ENCODE measurements at places on chromosomes 16 and 17.

GRCh38 chr17:8611137-8611536 lies 19.4 kb downstream of the MYH10 start:
- DNase-seq: no peak

GRCh38 chr17:72169823-72170222 lies 49.0 kb downstream of the SOX9 start:
- DNase-seq: no peak

GRCh38 chr17:80762076-80762475 lies 217.4 kb downstream of the RPTOR start:
- no peak for DNase-seq

DNA sequence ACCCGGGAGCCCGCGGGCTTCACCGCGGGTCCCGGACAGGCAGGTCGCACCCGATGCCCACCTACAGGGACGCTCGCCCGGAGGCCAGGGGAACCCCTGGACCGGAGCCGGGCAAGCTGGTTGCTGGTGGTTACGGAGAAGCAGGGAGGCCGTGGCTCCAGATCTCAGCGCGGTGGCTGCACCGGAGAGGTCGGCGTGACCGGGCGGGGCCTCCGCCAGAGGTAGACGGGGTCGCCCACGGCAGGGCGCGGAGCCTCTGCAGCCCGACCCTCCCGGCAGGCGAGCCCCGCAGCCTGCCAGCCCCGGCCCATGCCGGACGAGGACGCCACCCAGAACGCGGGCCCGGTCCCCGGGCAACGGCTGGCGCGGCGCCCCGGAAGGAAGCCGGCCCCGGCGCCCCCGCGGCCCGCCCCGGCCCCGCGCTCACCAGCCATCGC lies 341 bp downstream of the PCYT2 start:
- DNase-seq: no peak

DNA sequence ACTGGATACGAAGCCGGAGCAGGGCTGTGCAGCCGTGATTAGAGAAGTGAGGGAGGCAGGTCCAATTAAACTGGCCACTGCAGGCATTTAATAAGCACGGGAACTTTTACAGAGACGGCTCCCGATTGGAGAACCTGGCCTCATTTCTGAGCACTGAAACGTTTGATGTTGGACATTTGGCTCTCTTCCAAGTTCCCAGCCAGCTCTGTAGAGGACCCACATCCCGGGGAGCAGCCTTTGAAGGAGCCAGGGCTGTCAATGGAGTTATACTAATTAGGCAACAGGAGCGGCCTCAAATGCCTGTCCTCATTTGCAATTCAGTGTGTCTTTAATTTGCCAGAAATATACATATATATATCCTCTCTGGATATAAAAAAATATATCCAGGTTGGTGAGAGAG lies 499.4 kb upstream of the C16orf82 start:
- no peak for DNase-seq
